ENCODE measurements at places on chromosomes 16 and 17.

DNA sequence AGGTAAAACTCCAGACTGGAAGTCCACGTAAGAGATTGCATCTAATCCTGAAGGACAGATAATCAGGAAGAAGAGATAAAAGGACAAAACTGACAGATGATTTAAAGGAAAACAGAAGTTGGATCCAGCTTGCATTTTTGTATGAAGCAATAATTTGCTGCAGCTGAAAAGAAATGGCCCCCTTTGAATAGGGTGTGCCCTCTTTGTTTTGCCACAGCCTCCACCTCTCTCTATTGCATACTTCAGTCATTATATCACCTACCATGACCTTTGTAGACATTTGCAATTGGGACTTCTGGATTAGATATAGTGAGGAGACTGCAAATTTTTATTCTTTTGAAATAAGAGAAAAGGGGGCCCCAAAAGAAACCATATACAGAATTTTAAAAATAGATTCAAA is 8.1 kb downstream of the NOG start:
- DNase-seq, result no peak

DNA sequence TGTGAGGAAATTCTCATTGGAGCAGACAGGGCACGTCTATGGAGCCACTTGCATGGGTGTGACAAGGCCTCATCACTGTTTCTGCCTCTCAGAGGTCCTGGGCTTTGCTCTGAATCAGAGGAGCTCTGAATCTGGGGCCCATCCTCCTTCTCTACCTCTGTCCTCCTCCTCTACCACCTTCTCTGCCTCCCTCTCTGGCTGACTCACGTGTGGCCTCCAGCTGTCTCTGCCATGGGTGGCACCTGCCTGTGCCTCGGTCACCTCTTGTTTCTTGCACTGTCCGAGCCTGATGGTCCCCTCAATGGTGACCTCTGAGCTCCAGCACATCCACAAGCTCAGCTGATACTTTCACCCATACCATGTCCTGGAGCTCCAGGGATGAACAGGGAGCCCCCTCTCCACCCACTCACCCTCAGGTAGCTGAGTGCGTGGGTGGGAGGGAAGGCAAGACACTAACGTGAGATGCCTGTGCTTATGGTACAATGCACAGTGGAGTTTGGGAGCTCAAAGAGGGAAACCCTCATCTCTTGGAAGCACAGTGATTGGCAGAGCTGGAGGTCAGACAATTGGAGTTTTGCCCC is 116.4 kb upstream of the CRHR1 start:
- DNase-seq, result no peak

DNA sequence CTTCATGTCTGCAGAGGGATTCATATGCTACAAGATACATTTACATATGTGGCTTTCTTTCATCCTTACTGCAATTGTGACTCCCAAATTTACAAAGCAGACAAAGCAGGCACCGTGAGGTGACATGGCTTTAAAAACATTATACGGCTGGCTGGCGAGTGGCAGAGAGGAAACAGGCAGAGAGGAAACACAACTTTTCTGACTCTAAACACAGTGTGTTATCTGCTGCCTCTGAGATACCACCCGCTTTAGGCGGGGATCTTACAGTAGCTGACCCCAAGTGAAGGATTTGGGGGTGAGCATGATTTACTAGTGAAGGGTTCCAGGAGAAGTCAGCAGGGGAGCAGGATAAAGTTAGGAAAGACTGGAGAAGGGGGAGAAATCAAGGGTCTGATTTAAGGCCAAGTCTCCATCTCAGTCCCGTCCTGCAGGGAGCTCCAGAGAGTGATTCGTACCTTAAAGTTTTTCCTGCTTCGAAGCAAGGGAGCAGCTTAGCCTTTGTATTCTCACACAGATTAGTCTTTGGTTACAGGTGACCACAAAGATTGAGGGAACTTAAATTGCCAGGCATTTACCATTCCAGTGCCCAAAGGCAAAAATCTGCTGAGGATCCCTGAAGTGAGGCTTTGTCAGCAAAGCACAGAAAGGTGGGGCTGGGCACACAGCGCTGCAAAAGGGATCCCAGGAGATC is 355.0 kb downstream of the GRIN2A start:
- no peak for DNase-seq

GRCh38 chr16:50615891-50616290 is 65.2 kb downstream of the SNX20 start:
- no peak for DNase-seq

GRCh38 chr17:68801335-68802247 is 153.6 kb downstream of the ABCA8 start:
- DNase-seq, result no peak

DNA sequence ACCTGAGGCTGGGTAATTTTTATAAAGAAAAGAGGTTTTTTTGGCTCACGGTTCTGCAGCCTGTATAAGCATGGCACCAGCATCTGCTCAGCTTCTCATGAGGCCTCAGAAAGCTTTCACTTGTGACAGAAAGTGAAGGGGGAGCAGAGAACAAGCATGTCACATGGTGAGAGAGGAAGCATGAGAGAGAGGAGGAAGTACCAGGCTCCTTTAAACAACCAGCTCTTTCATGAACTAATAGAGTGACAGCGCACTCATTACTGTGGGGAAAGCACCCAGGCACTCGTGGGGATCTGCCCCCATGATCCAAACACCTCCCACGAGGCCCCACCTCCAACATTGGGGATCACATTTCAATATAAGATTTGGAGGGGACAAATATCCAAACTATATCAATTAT is 86.8 kb downstream of the USP32 start:
- DNase-seq, result no peak

- DNase-seq, result no peak
Measured at GRCh38 chr17:6040504-6040903, 29.7 kb upstream of the WSCD1 start.

GRCh38 chr17:83079352-83079747 is at the start of gene METRNL:
Gene METRNL (plus strand): TSS chr17:83079609. CDS start chr17:83079816, 207 bp downstream.
- DNase-seq, result peak; percentile 57

DNA sequence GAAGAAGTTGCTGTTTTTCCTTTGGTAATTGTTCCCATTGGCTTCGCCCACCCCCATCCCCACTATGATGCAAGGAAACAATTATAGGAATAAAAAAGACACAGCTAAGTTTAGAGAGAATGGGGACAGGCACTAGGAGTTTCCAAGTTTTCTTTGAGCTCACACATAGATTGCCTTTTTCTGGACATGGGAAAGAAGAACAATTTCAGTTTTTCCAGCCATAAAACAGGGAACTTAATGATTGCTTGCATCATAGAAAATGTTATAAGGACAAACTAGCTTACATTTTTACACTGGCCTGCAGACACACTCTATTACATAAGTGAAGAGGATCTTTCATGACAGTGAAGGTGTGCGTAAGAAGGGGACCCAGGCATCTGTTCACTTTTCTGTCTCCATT is 142.3 kb upstream of the ZFHX3 start:
- DNase-seq, result no peak

DNA sequence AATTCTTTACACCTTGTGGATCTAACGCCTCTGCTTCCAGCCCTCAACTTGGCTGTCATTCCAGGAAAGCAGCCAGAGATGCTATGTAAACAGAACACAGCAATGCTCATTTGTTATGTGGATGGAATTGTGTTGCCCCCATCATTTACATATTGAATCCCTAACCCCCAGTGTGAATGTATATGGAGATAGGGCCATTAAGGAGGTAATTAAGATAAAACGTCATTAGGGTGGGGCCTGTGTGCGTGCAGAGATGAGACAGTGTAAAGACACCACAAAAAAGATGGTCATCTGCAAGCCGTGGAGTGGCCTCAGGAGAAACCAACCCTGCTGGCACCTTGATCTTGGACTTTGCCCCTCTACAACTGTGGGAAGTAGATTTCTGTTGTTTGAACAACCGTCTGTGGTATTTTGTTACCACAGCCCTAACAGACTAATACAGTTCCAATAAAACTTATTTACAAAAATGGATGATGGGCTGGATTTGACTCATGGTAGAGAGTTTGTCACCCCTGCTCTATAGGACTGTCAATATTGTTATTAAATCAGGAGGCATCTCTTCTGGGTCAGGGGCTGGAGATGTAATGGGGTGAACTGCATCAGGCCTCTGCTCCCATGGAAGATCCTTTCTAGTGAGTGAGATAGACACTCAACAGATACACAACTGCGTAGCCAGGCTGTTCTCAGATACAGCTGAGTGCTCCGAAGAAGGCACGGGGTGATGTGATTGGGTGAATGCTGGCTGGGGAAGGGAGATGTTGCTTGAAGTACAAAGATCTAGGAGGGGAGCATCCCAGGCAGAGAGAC is 339.0 kb downstream of the SNX29 start:
- no peak for DNase-seq

DNA sequence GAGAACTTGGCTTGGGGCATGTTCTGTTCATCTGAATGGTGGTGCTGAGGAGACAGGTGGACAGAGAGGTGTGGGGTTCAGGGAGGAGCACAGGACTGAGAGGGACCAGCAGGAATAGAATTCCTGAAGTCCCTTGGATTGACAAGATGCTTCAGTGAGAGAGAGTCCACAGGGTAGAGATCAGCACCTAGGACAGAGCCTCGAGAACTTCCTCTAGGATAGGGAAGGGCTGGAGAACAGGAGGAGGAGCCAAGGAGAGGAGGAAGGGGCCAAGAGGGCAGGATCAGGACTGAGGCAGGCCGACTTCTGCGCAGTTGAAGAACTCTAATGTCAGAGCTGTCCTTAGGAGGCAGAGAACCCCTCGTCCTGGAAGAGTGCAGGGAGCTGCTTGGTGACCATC is 138.4 kb downstream of the PRKCB start:
- DNase-seq, result no peak

DNA sequence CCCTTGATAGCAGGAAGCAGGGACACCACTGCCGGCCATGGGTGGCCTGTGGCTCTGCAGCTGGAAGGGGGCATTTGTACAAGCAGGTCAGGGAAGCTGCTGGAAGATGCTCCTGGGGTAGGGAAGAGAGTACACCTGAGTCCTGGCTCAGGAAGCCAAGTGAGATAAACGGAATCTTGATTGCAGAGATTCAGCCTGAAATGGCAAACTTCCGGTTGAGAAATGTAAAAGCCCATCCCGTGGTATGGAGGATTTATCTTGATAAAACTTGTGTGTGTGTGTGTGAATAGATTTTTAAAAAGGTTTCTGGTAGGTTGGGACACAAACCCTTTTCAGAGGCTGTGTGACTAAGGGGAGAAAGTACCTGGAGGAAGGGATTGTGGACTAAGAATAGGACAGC is 29.6 kb downstream of the C17orf100 start:
- no peak for DNase-seq

DNA sequence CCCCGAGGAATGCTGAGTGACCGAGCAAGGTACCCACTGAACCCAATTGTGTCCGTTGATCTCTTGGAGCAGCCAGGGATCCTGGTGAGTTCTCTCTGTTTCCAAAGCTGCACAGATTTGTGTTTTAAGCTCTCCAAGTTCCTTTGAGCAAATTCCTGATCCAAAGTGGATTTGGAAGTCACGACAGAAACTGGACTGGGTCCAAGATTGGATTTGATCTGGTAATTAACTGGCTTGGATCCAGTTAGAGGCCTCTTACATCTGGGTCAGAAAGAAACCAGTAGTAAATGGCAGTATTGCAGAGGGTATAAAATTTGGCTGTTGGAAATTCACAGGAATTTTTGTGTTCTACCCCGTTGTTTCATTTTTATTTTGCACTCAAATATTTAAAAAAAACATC is 119.5 kb downstream of the PMP22 start:
- DNase-seq, result no peak

DNA sequence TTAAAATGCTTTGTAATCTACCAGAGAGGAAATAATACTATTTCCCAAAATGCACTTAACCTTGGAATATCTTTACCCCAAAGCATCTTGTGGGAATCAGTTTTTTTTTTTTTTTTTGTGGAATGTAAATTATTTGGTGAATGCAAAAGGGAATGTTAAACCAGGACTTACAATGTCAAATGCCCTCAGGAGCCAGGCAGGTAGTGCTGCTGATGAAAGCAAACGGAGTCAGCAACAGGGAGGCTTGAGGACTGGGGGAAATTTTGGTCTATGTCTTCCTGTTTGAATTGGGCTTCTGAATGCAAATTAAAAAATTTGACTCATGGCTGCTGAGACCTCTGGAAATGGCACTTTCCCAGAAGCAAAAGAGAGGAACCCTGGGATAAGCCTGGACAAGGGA is 96.5 kb upstream of the NLRP1 start:
- no peak for DNase-seq

DNA sequence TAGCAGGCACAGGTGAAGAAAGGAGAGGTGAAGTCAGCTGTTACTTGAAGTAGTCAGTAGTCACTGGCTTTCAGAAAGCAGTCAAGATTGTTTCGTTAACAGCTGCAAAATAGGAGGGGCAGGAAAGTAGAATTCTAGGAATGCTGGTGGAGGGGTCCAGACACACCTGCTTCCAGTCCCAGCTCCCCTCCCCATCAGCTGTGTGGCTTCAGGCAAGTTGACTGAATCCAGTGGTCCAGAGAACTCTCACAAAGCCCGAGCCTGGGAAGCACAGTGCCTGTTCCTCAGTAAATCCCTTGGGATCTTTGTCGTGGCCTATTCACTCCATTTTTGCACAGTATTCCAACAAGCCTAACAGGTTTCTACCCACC is 4.6 kb upstream of the SOCS1 start:
- no peak for DNase-seq

DNA sequence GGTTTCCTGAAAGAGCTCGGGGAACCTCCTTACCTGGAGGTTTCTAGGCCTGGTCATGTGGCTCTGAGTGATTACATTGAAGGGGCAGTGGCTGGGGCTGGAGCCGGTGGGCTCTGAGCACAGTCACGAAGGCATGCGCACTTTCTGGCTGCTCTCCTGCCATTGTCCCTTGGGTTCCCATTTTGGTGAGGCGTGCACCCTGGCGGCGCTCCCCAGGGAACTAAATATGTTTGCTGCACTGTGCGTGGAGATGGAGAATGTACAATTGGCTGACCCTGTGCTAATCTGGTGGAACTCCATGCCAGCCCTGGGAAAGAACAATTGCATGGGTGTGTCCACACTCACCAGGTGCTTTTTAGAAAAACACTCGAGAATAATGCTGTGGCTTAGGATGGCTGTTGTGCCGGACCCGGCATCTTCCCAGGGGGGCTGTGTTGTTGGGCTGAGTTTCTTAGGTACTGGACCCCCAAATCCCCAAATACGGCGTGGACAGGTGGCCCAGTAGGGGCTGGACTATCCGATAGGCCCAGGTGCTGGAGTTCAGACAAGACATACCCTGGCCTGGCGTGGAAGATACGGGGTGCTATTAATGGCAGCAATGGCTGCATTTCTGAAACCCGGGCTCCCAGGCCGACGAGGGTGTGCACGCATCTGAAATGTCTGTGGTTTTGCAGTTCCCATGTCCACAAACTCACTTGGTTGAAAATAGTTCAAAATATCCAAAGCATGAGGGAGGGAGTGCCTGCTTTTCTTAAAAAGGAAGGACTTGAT is 230.5 kb downstream of the SEC14L1 start:
- no peak for DNase-seq

DNA sequence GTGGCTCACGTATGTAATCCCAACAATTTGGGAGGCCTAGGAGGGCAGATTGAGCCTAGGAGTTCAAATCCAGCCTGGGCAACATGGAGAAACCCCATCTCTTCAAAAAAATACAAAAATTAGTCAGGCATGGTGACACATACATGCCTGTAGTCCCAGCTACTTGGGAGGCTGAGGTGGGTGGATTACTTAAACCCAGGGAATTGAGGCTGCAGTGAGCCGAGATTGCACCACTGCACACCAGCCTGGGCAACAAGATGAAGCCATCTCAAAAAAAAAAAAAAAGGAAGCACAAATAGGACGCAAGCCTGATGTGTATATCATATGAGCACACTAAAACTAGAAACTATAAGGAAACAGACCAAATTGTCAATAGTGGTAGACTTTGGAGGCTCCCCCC is 17.1 kb upstream of the FLCN start:
- no peak for DNase-seq
